Fibroblast of lung (primary cell): ENCODE measurements at places on chromosomes 7 and 10. TPM values are rescaled to one million over a fixed set of nuclear protein-coding genes. Genes with fewer than 3 reads are reported as not detected.

The SPDYE3 gene
- total RNA-seq = not detected in 2 replicates

The ZC3HAV1L gene
- total RNA-seq = 5.3 and 8.5 TPM in 2 replicates

The GDF2 gene
- total RNA-seq = not detected in 2 replicates

The ADAM8 gene
- total RNA-seq = 1.0 and 2.0 TPM in 2 replicates

The LRGUK gene
- under 0.01 and 0.17 TPM in 2 replicates for total RNA-seq

The UTF1 gene
- total RNA-seq = not detected in 2 replicates

The INSYN2A gene
- total RNA-seq = 0.51 and 0.66 TPM in 2 replicates

The HOGA1 gene
- total RNA-seq = 1.0 and 1.5 TPM in 2 replicates

The NKX6-2 gene
- total RNA-seq = not detected in 2 replicates

The RBP3 gene
- not detected in 2 replicates for total RNA-seq

The PDCD4 gene
- 61.4 and 83.7 TPM in 2 replicates for total RNA-seq

The CPXM2 gene
- 9.8 and 48.1 TPM in 2 replicates for total RNA-seq

The SPAG6 gene
- total RNA-seq = under 0.01 TPM in 1 of 2 replicates, not detected in the other

The DMBT1 gene
- under 0.01 TPM in 2 replicates for total RNA-seq

The TMEM236 gene
- total RNA-seq = under 0.01 and 0.17 TPM in 2 replicates

The BAZ1B gene
- 60.1 and 68.9 TPM in 2 replicates for total RNA-seq

The FAM241B gene
- 0.26 and 0.99 TPM in 2 replicates for total RNA-seq

The CDK14 gene
- 36.0 and 41.1 TPM in 2 replicates for total RNA-seq

The FKBP9 gene
- total RNA-seq = 242 and 274 TPM in 2 replicates

The C1GALT1 gene
- total RNA-seq = 12.3 and 17.0 TPM in 2 replicates

The ZNF117 gene
- 5.6 and 6.3 TPM in 2 replicates for total RNA-seq

The CLCN1 gene
- total RNA-seq = under 0.01 TPM in 2 replicates

The PNLIPRP1 gene
- total RNA-seq = not detected in 2 replicates

The SPDYE2B gene
- total RNA-seq = not detected in 2 replicates

The KCNMA1 gene
- 103 and 138 TPM in 2 replicates for total RNA-seq

The KLF14 gene
- under 0.01 TPM in 2 replicates for total RNA-seq

The HOXA9 gene
- under 0.01 TPM in 1 of 2 replicates, not detected in the other for total RNA-seq

The ATOH7 gene
- total RNA-seq = under 0.01 TPM in 1 of 2 replicates, not detected in the other

The ZNF680 gene
- total RNA-seq = 5.1 and 10.1 TPM in 2 replicates

The NUDT1 gene
- total RNA-seq = 9.5 and 28.4 TPM in 2 replicates

The ELMO1 gene
- total RNA-seq = 0.50 and 1.5 TPM in 2 replicates

The ARMS2 gene
- not detected in 2 replicates for total RNA-seq

The MBL2 gene
- total RNA-seq = not detected in 2 replicates

The NMT2 gene
- total RNA-seq = 21.0 and 21.3 TPM in 2 replicates

The FAM180A gene
- total RNA-seq = 24.4 and 38.5 TPM in 2 replicates

The CHAT gene
- not detected in 2 replicates for total RNA-seq

The ACTL6B gene
- not detected in 2 replicates for total RNA-seq

The EGFR gene
- 36.0 and 55.3 TPM in 2 replicates for total RNA-seq

The PAPOLB gene
- under 0.01 TPM in 2 replicates for total RNA-seq

The LIPM gene
- not detected in 2 replicates for total RNA-seq

The ZNF107 gene
- total RNA-seq = 1.0 and 1.7 TPM in 2 replicates

The HABP2 gene
- total RNA-seq = not detected in 2 replicates

The LDB3 gene
- under 0.01 TPM in 2 replicates for total RNA-seq

The FLNC gene
- 106 and 191 TPM in 2 replicates for total RNA-seq

The C10orf90 gene
- total RNA-seq = 0.17 TPM in 1 of 2 replicates, not detected in the other

The COPG2 gene
- total RNA-seq = 34.7 and 52.4 TPM in 2 replicates

The EDRF1 gene
- total RNA-seq = 21.6 and 25.3 TPM in 2 replicates

The COBL gene
- 0.26 and 0.33 TPM in 2 replicates for total RNA-seq

The EN2 gene
- under 0.01 TPM in 1 of 2 replicates, not detected in the other for total RNA-seq

The OIT3 gene
- under 0.01 TPM in 1 of 2 replicates, not detected in the other for total RNA-seq
